ENCODE measurements at places on chromosomes 6 and 20. TPM values are rescaled to one million over a fixed set of nuclear protein-coding genes. Genes with fewer than 3 reads are reported as not detected.

The BTNL2 gene
- not detected for total RNA-seq

The SAPCD1 gene
- 17.7 TPM for total RNA-seq

The ZNFX1 gene
- total RNA-seq, result 61.5 TPM

The C6orf141 gene
- total RNA-seq, result not detected

The DPPA5 gene
- total RNA-seq, result not detected

The GNMT gene
- total RNA-seq, result 0.70 TPM

The CTAGE9 gene
- not detected for total RNA-seq

The MYT1 gene
- not detected for total RNA-seq

The PARD6B gene
- total RNA-seq, result 6.0 TPM

The FYN gene
- total RNA-seq, result 331 TPM

The CDSN gene
- not detected for total RNA-seq

The HDGFL1 gene
- total RNA-seq, result not detected

The ADGB gene
- total RNA-seq, result not detected

The TBX18 gene
- total RNA-seq, result not detected

The VGLL2 gene
- total RNA-seq, result not detected

The HTR1E gene
- not detected for total RNA-seq

The RING1 gene
- 44.4 TPM for total RNA-seq

The ARMH2 gene
- 0.30 TPM for total RNA-seq

The STMND1 gene
- not detected for total RNA-seq

The NINL gene
- 3.5 TPM for total RNA-seq

The SEMG2 gene
- total RNA-seq, result not detected

The MCHR2 gene
- total RNA-seq, result not detected

The CCM2L gene
- not detected for total RNA-seq

The EPHA7 gene
- not detected for total RNA-seq

The MYB gene
- 44.2 TPM for total RNA-seq

The CCN6 gene
- total RNA-seq, result 0.26 TPM

The BFSP1 gene
- total RNA-seq, result 0.43 TPM

The PAK5 gene
- total RNA-seq, result not detected

The FOXC1 gene
- total RNA-seq, result 0.07 TPM

The IL17F gene
- not detected for total RNA-seq

The TINAG gene
- not detected for total RNA-seq

The TFAP2D gene
- total RNA-seq, result not detected

The MMUT gene
- 13.1 TPM for total RNA-seq

The OR2B6 gene
- not detected for total RNA-seq

The FLRT3 gene
- not detected for total RNA-seq

The HLA-DQB1 gene
- total RNA-seq, result 1.5 TPM

The WFDC5 gene
- total RNA-seq, result not detected

The RAD21L1 gene
- total RNA-seq, result not detected

All from activated CD4-positive, alpha-beta T cell treated with anti-CD3 and anti-CD28 coated beads, Interleukin-2, amount 10 ng/mL, durations not matched to agents 24 days and 14 days (primary cell).